ENCODE measurements at places on chromosomes 1 and 21.

DNA sequence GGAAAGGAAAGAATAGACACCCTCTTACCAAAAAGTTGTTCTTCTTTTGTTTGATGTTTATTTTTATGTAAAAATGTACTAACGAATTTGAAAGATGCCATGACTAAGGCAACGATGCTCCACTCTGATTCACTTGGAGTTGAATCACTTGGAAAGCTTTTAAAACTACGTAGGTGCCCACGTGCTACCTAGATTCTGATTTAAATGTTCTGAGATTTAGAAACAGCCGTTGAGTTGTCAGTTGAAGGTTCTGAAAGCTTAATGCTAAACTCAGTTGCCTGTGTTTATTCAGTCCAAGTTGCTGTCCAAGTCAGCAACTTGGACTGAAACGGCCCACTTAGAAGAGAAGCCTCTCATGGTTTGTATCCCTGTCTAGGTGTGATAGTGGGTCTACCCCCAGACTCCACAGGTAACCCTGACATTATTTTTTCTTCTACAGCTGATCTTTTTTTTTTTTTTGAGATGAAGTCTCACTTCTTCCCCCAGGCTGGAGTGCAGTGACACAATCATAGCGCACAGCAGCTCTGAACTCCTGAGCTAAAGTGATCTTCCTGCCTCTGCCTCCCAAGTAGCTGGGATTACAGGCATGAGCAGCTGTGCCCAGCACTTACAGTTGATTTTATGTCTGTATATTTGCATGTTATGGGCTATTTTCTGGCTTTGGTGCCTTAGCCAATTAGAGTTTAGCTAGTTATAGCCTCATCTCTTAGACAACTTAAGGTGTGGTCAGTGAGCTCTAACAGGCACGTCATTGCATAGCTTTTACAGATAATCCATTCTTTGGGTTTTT, 1.4 kb upstream of the VAMP4 start:
- no peak for DNase-seq

GRCh38 chr1:110618668-110619067, 12.5 kb upstream of the KCNA2 start:
- DNase-seq = no peak

DNA sequence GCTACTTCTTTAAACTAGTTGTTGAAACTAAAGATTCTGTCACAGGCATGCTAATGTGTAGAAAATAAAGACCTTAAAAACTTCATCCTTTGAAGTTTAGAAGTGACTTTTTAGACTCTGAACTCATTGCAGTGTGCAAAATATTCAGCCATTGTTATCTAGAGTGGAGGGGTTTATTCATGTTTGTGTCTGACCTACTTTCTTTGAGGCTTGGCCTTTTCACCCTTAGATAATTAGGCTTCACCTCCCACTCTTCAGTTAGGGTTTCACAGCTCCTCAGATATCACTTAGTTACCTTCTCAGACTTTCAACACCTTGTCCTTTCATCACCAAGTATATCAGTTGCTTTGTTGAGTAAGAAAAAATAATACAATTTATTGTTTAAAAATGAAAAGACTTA, 75.9 kb downstream of the IVNS1ABP start:
- DNase-seq = no peak

GRCh38 chr1:174232761-174233160, 73.4 kb downstream of the RABGAP1L start:
- DNase-seq = no peak

DNA sequence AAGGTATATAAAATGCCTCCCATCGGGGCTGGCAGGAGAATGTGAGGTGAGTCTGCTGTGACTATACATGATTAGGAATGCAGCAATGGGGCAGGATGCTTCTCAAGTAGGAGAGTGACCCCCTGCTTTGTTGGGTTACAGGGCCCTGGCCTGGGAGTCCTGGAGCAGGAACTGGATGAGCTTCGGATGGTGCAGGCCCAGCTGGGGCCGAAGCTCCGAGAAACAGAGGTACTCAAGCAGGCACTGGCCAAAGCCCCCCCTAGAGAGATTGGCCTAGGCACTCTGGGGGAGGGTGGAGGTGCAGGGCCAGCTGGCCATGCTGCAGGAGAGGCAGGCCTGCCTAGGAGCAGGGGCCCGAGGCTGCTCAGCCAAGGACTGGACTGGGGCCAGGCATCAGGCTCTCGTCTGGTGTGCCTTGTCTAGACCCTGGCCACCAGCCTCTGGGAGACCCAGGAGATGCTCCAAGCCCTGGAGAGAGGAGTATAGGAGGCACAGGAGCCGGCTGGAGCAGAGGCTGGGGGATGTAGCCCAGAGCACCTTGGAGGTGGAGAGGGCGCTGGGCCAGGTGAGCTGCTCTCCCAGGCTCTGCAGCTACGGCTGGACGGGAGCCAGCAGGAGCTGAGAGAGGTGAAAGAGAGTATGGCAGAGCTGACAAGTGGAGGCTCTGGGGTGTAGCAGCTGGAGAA, 32.8 kb upstream of the PKP1 start:
- DNase-seq = no peak

DNA sequence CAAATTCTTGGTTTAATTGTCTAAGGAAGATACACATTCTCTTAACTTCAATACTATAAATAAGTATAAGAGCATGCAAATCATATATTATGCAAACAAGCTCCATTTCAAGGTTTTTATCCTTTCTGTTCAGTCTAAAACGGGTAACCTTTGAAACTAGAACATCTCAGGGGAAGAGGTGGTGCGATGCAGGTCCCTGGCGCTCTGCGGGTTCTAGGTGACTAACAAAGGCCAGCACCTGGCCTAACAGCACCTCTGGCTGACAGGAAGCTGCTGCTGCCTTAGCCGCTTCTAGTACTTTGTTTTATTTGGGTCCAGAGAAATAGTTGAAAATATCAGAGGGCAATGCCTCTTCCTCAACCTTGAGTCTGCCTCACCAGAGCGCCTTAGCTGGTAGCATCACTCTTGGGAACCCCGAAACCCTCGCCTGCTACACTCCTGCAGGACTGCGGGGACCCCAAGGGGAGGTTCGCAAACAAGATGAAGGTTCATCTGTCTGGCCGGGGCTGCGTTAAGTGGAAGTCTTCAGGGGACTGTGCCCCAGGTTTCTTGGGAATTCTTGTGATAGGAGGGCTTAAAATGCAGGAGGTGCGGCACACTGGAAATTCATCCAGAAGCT, 45.5 kb downstream of the PRDM15 start:
- no peak for DNase-seq

DNA sequence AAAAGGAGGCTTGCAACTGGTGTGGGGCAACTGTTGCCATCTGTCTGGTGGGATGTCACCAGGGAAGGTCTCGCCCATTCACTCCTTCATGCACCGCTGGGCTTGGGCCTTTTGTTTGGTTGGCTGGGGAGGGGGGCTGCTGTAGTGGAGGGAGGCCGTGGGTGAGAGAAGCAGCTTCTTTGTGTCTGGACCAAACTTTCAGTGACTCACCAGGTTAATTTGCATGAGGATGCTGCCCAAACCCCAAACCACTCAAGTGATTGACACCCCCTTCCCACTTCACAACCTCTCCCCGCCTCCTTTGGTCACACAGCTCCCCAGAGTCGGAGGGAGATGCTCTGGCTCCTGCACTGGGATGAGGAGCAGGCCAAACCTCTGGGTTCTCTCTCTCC, 19.7 kb downstream of the BTG2 start:
- DNase-seq = no peak

DNA sequence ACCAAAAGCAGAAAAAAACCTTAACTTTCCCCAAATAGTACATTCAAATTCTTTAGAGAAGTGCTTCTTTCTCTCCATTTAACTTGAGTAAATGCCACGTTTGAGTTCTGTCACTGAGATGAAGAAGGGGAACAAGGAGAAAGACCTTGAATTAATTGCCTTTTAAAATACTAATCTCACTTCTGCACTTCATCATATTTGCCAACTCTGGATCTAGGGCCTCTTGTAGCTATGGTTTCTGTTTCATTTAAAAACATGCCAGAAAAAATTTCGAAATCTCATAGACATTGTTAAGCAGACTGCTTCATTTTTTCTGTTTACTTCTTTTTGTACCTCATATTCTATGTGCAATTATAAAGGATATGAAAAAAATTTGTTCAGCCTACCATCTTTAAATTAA, 24.6 kb downstream of the MIXL1 start:
- no peak for DNase-seq

DNA sequence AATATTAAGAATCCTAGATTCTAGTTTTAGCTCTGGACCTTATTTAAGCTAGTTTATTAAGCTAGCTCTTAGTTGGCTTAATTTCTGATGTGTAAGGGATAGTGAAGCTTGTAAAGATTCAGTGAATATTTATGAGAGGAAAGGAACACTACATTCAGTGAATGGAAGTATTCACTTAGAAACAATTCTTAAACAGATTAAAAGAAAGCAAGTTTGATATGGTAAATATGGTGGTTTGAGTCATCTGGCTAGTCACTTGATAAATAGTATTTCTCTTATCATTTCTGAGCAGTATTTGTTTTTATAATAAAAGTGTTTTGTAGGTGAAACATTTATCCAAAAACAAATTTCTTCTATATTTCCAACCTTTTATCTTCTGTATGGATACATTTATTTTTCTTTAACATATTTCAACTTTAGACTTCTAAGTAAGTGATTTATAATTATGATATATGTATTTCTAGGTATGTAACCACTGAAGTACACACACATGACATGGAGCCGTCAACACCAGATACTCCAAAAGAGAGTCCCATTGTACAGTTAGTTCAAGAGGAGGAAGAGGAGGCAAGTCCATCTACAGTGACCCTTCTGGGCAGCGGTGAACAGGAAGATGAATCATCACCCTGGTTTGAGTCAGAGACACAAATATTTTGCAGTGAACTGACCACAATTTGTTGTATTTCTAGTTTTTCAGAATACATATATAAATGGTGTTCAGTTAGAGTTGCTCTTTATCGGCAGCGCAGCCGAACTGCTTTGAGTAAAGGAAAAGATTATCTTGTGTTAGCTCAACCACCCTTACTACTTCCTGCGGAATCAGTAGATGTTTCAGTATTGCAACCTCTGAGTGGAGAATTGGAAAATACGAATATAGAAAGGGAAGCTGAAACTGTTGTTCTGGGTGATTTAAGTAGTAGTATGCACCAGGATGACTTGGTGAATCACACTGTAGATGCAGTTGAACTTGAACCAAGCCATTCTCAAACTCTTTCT, 55.6 kb downstream of the SUCO start:
- no peak for DNase-seq

DNA sequence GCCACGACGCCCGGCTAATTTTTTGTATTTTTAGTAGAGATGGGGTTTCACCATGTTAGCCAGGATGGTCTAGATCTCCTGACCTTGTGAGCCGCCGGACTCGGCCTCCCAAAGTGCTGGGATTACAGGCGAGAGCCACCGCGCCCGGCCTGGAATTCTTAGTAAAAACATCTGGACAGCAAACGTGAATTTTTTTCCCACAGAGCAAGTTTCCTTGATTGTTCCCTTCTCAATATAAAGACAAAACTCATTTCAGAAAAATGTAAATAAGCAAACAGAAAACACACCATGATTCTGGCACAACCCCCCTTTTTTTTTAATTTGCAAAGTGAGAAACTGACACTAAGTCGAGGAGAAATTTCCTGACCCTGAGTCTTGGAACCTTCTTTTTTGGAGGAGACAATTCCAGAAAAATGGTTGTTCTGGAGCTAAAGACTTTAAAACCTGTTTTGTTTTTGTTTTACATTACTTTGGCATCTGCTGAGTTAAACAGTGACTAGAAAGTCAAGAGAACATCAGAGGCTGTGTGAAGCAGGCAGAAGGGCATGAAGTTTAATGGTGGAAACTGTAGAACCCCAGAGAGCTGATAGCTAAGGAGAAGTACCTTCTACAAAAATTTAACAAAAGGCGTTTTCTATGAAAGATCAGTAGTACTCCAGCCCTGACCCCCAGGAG, 10.3 kb upstream of the HMGCS2 start:
- DNase-seq = no peak

All from stimulated activated CD8-positive, alpha-beta memory T cell treated with anti-CD3 and anti-CD28 coated beads, Interleukin-15, amount 100 ng/mL, for 24 hours (primary cell).